ENCODE measurements at places on chromosomes 3 and 15. TPM values are rescaled to one million over a fixed set of nuclear protein-coding genes. Genes with fewer than 3 reads are reported as not detected.

Gene CFAP100
- 10.4 TPM for total RNA-seq

Gene IL17RD
- total RNA-seq: 4.8 TPM

Gene RPUSD2
- total RNA-seq: 5.2 TPM

Gene CCRL2
- 18.9 TPM for total RNA-seq

DNA sequence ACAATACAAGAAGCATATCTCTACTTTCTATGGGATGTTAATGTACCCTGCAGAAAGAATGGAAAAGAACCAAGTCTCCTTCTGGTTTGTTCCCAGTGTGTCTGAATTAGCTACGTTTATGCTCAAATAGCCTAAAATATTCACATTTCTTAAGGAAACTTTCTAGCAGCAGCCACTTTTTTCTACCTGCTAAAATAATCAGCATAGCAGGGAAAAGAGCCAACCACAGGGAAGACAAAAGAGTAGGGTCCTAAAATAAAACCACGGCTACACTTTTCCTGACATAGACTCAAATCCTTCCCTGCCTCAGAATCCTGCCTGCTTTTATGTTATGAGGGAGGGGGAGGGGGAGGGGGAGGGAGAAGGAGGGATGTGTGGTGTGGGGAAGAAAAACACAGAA is 136.7 kb downstream of the GBE1 start:
- no peaks in the 10 kb centered on the region for H3K4me1 ChIP-seq
- H3K36me3 ChIP-seq: no peaks in the 10 kb centered on the region
- no peak for DNase-seq
- no peak overlapping the region for H3K4me3 ChIP-seq

- no peak for DNase-seq
- no peak overlapping the region for H3K27ac ChIP-seq
- H3K4me1 ChIP-seq: no peaks in the 10 kb centered on the region
- H3K4me3 ChIP-seq: no peak overlapping the region
- H3K36me3 ChIP-seq: no peaks in the 10 kb centered on the region
These were observed 281.9 kb downstream of the TLE3 start for GRCh38 chr15:69815793-69816192.

DNA sequence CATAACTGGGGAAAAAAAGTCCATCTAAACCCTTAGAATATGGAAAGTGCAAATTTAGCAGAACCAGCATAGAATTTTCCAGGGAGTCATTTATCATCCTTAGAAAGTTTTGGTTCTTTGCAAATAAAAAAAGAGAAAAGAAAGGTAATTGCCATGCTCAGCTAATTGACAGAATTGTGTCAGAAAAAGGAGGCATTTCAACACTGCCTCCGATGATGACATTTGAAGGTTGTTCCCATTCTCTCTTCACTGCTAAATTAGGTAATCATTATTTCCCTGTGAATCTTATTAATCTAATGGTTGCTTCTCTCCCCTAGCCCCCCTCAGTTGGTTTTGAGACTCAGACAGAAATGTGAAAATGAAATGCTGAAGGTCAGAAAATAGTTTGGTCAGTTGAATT is 139.2 kb downstream of the PDCD6IP start:
- H3K4me1 ChIP-seq: peaks cover 11% of the 10 kb centered on the region
- no peaks in the 10 kb centered on the region for H3K36me3 ChIP-seq
- no peak overlapping the region for H3K4me3 ChIP-seq
- DNase-seq: no peak

- peak; percentile 28 for DNase-seq
- peaks cover 2% of the 10 kb centered on the region for H3K36me3 ChIP-seq
- no peak overlapping the region for H3K4me3 ChIP-seq
- no peaks in the 10 kb centered on the region for H3K4me1 ChIP-seq
- no peaks in the 10 kb centered on the region for H3K27me3 ChIP-seq
These were observed 58.2 kb upstream of the SNRPA1 start for GRCh38 chr15:101353240-101353639.

DNA sequence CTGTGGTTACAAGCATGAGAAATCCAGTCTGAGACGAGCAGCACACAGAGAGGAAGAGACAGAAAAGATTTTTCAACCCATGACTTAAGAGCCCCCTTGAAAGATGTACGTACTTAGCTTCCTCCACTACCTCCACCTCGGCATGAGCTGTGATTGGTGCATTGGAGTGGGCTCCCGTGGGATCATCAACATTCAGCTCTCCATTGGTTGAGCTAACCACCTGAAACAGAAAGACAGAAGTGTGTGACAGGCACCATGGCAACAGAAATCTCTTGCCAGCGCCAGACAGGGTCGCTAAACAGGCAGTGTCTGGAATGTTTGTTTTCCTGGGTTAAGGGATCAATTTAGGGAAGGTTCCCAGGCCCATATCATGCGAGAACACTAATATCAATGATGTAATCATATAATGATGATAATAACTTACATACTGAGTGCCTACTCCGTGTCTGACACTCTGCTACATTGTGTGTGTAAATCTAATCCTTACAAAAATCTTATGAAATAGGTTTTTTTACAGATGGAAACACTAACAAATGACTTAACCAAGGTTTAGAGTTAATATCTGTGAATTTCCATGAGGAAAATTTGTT is 17.5 kb upstream of the PPIB start:
- no peak for DNase-seq
- H3K27me3 ChIP-seq: no peaks in the 10 kb centered on the region
- H3K4me3 ChIP-seq: no peak overlapping the region

DNA sequence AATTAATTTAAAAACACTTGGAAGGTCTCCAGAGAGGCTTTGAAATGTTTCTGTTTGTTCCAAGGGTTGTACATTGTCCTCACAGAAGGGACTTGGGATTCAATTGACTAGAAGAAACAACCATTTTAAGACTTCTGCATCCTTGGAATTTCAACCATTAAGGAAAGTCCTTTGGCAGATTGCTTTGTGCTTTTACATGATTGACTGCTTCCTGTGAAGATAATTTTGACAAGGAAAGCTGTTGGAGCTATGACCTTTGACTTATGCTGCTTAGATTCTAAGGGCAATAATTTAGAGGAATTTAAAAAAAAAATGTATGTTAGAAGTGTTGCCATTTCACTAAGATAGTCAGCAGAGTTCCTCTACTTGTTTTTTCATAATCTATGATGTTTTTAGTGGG is 483.9 kb upstream of the TBL1XR1 start:
- H3K4me1 ChIP-seq: peaks cover 4% of the 10 kb centered on the region
- no peaks in the 10 kb centered on the region for H3K36me3 ChIP-seq
- peak; percentile 66 for DNase-seq
- H3K27me3 ChIP-seq: no peaks in the 10 kb centered on the region
- H3K27ac ChIP-seq: no peak overlapping the region

DNA sequence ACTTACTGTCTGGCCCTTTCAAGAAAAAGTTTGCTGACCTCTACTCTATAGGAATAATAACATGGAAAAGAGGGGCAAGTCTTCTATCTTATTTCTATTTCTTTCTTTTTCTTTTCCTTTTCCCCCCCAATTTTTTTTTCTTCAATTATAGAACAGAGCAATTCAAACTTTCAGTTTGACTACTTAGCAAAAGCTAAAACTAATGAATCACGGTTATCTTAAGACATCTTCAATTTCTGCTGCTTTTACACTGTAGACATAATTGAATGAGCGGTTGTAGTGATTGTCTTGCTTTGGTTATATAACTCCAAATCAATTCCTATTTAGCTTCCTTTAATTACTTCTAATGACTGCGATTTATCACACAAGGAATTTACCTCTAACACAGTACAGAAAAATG is 74.3 kb upstream of the P2RY1 start:
- H3K27me3 ChIP-seq: no peaks in the 10 kb centered on the region
- no peaks in the 10 kb centered on the region for H3K4me1 ChIP-seq
- DNase-seq: no peak
- H3K36me3 ChIP-seq: no peaks in the 10 kb centered on the region

DNA sequence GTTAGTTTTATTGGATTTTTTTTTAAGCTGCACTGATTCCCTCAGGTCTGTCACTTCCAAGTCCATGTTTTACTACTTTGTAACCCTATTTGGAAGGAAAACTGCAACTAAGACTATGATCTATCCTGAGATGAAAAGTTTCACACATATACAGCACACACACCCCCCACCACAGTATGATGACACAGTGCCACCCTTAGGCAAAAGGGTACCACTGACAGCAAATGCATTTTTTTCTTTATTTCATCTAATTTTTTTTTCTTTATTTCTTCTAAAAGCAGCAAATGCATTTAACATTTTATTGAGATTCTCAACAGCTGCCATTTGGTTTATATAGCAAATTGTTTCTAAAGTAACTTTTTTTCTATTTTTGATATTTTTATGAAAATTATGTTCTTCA is 21.2 kb downstream of the NGRN start:
- H3K4me3 ChIP-seq: no peak overlapping the region
- DNase-seq: peak; percentile 48
- H3K36me3 ChIP-seq: no peaks in the 10 kb centered on the region
- no peaks in the 10 kb centered on the region for H3K4me1 ChIP-seq

GRCh38 chr3:39671116-39671515 is 138.3 kb upstream of the MYRIP start:
- H3K27ac ChIP-seq: no peak overlapping the region
- no peaks in the 10 kb centered on the region for H3K27me3 ChIP-seq
- no peak for DNase-seq
- no peaks in the 10 kb centered on the region for H3K36me3 ChIP-seq
- H3K4me1 ChIP-seq: no peaks in the 10 kb centered on the region
- H3K4me3 ChIP-seq: no peak overlapping the region

DNA sequence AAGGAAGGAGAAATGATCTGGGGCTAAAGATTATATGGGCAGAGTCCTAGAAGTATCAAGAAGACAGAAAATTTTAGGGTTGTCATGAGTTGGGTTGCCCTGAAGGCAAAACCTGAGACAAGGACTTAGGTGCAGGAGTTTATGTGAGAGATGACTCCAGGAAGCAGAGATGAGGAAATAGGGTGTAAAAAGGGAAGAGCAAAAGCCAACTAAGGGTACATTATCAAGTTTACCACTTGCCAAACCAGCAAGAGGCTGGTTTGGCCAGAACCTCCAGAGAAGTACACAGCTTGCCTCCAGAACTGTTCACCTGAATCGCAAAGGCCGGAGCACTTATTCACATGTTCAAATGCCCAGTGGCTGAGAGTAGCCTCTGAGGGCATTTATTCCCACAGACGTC is 116.7 kb downstream of the FHIT start:
- no peaks in the 10 kb centered on the region for H3K36me3 ChIP-seq
- no peak overlapping the region for H3K4me3 ChIP-seq
- no peak overlapping the region for H3K27ac ChIP-seq
- H3K4me1 ChIP-seq: peaks cover 2% of the 10 kb centered on the region

DNA sequence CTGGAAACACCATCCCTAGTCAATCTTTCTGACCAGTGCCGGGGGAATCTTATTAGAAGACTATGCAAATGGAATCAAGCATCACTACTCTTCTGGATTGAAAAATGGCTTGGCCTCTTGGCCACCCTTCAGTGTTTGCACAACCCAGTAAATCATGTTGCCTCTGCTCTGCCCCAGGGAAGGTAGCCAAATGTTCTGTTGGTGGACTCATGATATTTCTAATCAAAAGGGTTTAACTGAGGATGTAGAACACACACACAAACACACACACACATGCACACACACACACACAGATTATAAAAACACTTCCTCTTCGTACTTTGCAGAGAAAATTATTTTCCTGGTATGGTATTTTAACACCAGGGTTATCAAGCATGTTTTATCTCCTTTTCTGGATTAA is 7.9 kb downstream of the RBP2 start:
- H3K36me3 ChIP-seq: no peaks in the 10 kb centered on the region
- H3K27me3 ChIP-seq: no peaks in the 10 kb centered on the region
- H3K4me3 ChIP-seq: no peak overlapping the region
- no peaks in the 10 kb centered on the region for H3K4me1 ChIP-seq
- no peak overlapping the region for H3K27ac ChIP-seq

- no peaks in the 10 kb centered on the region for H3K36me3 ChIP-seq
- peaks cover 3% of the 10 kb centered on the region for H3K27me3 ChIP-seq
These were observed 2.7 kb downstream of the SV2B start for GRCh38 chr15:91102546-91103330.

DNA sequence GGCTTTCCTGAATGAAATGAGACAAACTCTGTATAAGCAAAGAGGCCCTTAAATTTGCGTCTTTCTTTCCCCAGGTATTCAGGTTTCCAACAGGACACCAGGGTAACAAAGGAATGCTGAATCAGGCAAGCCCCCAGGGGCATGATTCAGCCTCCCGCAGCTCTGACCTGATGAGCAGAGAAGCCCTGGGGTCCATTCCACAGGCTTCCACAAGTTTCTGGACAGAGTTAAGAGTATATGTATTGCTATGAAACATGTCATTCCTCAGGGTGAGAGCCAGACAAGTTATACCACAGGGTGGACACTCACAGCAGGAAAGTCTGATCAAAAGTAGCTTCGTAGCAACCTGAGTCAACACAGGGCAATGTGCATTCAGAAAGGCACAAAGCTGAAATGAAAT is 68.1 kb upstream of the CTNNB1 start:
- no peaks in the 10 kb centered on the region for H3K27me3 ChIP-seq
- no peak overlapping the region for H3K4me3 ChIP-seq
- no peak for DNase-seq
- no peaks in the 10 kb centered on the region for H3K4me1 ChIP-seq

- H3K4me3 ChIP-seq: no peak overlapping the region
- no peak overlapping the region for H3K27ac ChIP-seq
- no peaks in the 10 kb centered on the region for H3K4me1 ChIP-seq
- no peaks in the 10 kb centered on the region for H3K36me3 ChIP-seq
- DNase-seq: no peak
These were observed 62.5 kb downstream of the WHAMM start for GRCh38 chr15:82871832-82872484.

DNA sequence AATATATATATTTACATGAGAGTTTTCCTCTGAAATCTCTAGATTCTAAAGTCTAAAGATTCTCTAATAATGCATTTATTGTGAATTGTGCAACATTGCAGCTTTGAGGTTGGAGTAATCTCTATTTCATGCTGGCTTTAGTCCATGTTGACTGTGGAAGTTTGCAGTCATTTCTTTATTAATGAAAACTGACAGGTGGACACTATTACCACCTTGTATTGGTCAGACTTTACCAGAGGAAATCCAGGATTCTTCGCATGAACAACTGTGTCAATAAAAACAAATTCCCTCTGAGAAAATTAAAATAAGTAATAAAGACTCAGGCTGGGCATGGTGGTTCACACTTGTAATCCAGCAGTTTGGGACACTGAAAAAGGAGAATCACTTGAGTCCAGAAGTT is 274.1 kb downstream of the SHQ1 start:
- H3K36me3 ChIP-seq: no peaks in the 10 kb centered on the region
- no peak overlapping the region for H3K27ac ChIP-seq
- no peak for DNase-seq
- H3K4me1 ChIP-seq: peaks cover 3% of the 10 kb centered on the region

- DNase-seq: no peak
- no peak overlapping the region for H3K27ac ChIP-seq
- H3K4me3 ChIP-seq: no peak overlapping the region
These were observed 11.2 kb downstream of the CIP2A start for GRCh38 chr3:108578064-108578463.

DNA sequence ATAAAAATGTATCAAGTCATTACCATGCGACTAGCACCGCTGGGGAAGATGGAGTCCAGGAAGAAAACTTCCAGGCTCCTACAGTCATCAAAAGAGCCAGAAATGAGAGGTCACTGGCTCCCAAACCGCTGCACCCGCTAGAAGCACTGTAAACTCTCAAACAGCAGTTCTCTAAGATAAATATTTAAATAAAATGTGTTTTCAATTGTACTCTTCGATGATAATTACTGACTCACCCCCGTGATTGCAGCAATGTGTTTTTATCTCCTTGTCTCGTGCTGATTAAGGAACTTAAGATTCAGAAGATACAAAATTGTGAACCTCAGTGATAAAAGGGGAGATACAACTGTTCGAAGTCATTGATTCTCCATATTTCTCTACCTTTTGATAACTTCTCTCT is 45.8 kb upstream of the FOXP1 start:
- no peak overlapping the region for H3K4me3 ChIP-seq
- no peaks in the 10 kb centered on the region for H3K36me3 ChIP-seq
- H3K27me3 ChIP-seq: no peaks in the 10 kb centered on the region
- no peak overlapping the region for H3K27ac ChIP-seq
- DNase-seq: peak; percentile 25
